ENCODE measurements at places on chromosomes 13 and 19. TPM values are rescaled to one million over a fixed set of nuclear protein-coding genes. Genes with fewer than 3 reads are reported as not detected.

ZNF737 gene
- 8.4 TPM for total RNA-seq

CGB2 gene
- total RNA-seq = not detected

SHISA2 gene
- total RNA-seq = not detected

PNMA8B gene
- 1.1 TPM for total RNA-seq

ZNF599 gene
- 9.0 TPM for total RNA-seq
